ENCODE measurements at places on chromosomes 3 and 15. TPM values are rescaled to one million over a fixed set of nuclear protein-coding genes. Genes with fewer than 3 reads are reported as not detected.

The OPA1 gene
- 35.1 TPM for total RNA-seq

- no peaks in the 10 kb centered on the region for H3K27me3 ChIP-seq
- peak; percentile 79 for DNase-seq
- no peaks in the 10 kb centered on the region for H3K4me1 ChIP-seq
- H3K4me3 ChIP-seq: no peak overlapping the region
- no peaks in the 10 kb centered on the region for H3K36me3 ChIP-seq
Measured at GRCh38 chr15:78308422-78309032, 9.1 kb upstream of the SKIC8 start.

- H3K36me3 ChIP-seq: no peaks in the 10 kb centered on the region
- no peak overlapping the region for H3K4me3 ChIP-seq
- no peaks in the 10 kb centered on the region for H3K27me3 ChIP-seq
- peak; percentile 36 for DNase-seq
- H3K4me1 ChIP-seq: peaks cover 55% of the 10 kb centered on the region
Measured at GRCh38 chr3:123385001-123385401, 63.9 kb downstream of the ADCY5 start.

DNA sequence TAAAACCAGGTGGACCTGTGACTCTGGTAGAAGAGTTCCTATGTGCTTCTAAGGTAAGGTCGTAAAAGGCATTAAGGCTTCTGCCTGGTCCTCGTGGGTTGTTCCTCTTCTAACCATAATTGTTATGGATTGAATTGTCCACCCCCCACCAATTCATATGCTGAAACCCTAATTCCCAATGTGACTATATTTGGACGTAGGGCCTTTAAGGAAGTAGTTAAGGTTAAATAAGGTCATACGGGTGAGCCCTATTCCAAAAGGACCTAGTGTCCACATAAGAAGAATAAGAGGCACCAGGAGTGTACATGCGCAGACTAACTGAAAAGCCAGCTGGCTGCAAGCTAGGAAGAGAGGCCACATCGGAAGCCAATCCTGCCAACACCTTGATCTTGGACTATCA lies 1.9 kb downstream of the ADPGK start:
- DNase-seq: no peak
- no peak overlapping the region for H3K4me3 ChIP-seq
- H3K27ac ChIP-seq: no peak overlapping the region
- H3K27me3 ChIP-seq: no peaks in the 10 kb centered on the region
- peaks cover 29% of the 10 kb centered on the region for H3K4me1 ChIP-seq

The NUDT16 gene
- 26.4 TPM for total RNA-seq

DNA sequence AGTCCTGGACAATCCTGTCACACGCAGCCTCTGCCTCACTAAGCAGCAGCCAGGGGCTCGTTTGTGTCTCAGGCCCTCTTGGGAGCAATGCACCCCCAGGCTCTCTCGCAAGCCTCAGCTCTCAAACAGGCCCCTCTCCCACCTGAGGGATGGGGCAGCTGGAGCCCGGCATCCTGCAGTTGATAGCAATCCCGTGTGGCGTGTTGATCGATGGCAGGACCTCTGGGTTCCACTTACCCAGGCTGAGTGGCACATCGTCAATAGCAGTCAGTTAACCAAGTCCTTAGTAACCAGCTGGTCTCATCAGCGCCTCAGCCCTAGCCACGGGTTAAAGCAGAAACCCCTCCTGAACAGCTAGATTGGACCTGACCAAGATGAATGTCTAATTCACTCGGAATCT lies 36.5 kb upstream of the PLXNA1 start:
- no peak overlapping the region for H3K4me3 ChIP-seq
- no peaks in the 10 kb centered on the region for H3K27me3 ChIP-seq
- no peaks in the 10 kb centered on the region for H3K36me3 ChIP-seq
- H3K4me1 ChIP-seq: no peaks in the 10 kb centered on the region

- no peaks in the 10 kb centered on the region for H3K27me3 ChIP-seq
- H3K27ac ChIP-seq: no peak within 1 kb of the TSS
- H3K36me3 ChIP-seq: no peaks in the 10 kb centered on the region
- peak; percentile 65 for DNase-seq
- H3K4me1 ChIP-seq: peaks cover 63% of the 10 kb centered on the region
- no peak within 1 kb of the TSS for H3K4me3 ChIP-seq
Measured at GRCh38 chr3:50268703-50269451, at the start of gene SEMA3B. Gene SEMA3B (plus strand): TSS chr3:50269147. CDS start chr3:50269241, 94 bp downstream.

The CASR gene
- total RNA-seq: 1.4 TPM

- H3K27me3 ChIP-seq: no peaks in the 10 kb centered on the region
- no peak overlapping the region for H3K27ac ChIP-seq
Measured at GRCh38 chr3:50493086-50493485, 10.3 kb downstream of the CACNA2D2 start.

- no peak overlapping the region for H3K27ac ChIP-seq
- H3K36me3 ChIP-seq: no peaks in the 10 kb centered on the region
- no peak overlapping the region for H3K4me3 ChIP-seq
- H3K27me3 ChIP-seq: no peaks in the 10 kb centered on the region
- no peak for DNase-seq
Measured at GRCh38 chr3:188747489-188747888, 424.3 kb upstream of the TPRG1 start.

DNA sequence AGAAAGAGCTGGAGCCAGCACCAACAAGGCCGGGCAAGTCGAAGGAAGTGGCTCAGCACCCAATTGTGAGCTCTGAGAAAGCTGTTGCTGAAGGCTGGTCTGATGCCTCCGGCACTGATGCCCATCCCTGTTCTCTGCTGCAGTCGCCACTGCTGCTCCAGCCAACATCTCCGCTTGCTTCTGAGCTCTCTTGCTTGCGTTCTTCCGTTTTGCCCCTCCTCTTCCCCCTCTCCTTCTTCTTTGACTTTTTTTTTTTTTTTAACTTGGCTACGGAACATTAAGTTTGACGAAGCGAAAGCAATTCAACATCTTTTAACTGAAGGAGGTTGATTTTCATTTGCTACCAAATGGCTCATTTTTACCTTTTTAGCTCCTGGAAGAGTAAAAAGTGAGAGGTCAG lies 442.9 kb downstream of the MCTP2 start:
- H3K4me3 ChIP-seq: no peak overlapping the region
- peak; percentile 51 for DNase-seq
- no peak overlapping the region for H3K27ac ChIP-seq

The ISG20 gene
- 8.7 TPM for total RNA-seq

- no peaks in the 10 kb centered on the region for H3K4me1 ChIP-seq
- no peak overlapping the region for H3K4me3 ChIP-seq
- no peak for DNase-seq
Measured at GRCh38 chr3:191300422-191300821, 28.8 kb upstream of the CCDC50 start.

The MYZAP gene
- 6.8 TPM for total RNA-seq

GRCh38 chr3:16140116-16140893 lies 34.2 kb upstream of the GALNT15 start:
- no peaks in the 10 kb centered on the region for H3K4me1 ChIP-seq
- H3K27ac ChIP-seq: no peak overlapping the region
- no peak overlapping the region for H3K4me3 ChIP-seq
- H3K27me3 ChIP-seq: no peaks in the 10 kb centered on the region
- DNase-seq: peak; percentile 18

GRCh38 chr3:13529196-13530112 lies 19.5 kb upstream of the FBLN2 start:
- no peak overlapping the region for H3K4me3 ChIP-seq
- peaks cover 11% of the 10 kb centered on the region for H3K4me1 ChIP-seq
- H3K27me3 ChIP-seq: no peaks in the 10 kb centered on the region
- H3K36me3 ChIP-seq: no peaks in the 10 kb centered on the region

GRCh38 chr3:4809922-4810321 lies 169.3 kb upstream of the BHLHE40 start:
- no peaks in the 10 kb centered on the region for H3K27me3 ChIP-seq
- H3K27ac ChIP-seq: no peak overlapping the region
- peaks cover 7% of the 10 kb centered on the region for H3K4me1 ChIP-seq
- H3K4me3 ChIP-seq: no peak overlapping the region
- no peaks in the 10 kb centered on the region for H3K36me3 ChIP-seq
- DNase-seq: no peak

The DCLK3 gene
- 4.8 TPM for total RNA-seq

The ZNF106 gene
- total RNA-seq: 95.4 TPM

GRCh38 chr15:70344666-70345065 lies 246.9 kb upstream of the TLE3 start:
- no peaks in the 10 kb centered on the region for H3K27me3 ChIP-seq
- no peak for DNase-seq
- H3K27ac ChIP-seq: no peak overlapping the region
- no peak overlapping the region for H3K4me3 ChIP-seq

The GPR149 gene
- total RNA-seq: 0.37 TPM
